ENCODE measurements at places on chromosomes 1 and 21. TPM values are rescaled to one million over a fixed set of nuclear protein-coding genes. Genes with fewer than 3 reads are reported as not detected.

DNA sequence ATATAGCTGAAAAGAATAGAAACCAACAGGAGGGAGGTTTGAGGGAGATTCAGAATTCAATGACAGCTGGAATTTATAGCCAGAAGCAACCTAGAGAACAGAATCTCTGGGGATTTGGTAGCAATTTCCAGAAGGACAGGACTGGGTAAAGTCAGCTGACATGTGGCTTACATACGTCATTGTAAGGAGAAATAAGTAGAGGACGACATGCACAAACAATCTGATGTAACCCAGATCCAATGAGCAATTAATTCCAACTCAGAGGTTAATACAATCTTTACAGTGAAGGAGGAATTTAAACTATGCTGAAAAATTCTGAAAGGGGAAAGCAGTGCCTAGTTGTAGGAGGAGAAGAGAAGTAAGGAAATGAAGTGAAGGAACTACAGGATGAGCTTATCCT is 383.9 kb downstream of the PTBP2 start:
- H3K27ac ChIP-seq, result no peak overlapping the region
- DNase-seq, result no peak
- H3K27me3 ChIP-seq, result no peaks in the 10 kb centered on the region

- no peak overlapping the region for H3K4me3 ChIP-seq
- H3K27ac ChIP-seq, result no peak overlapping the region
- H3K4me1 ChIP-seq, result no peaks in the 10 kb centered on the region
- DNase-seq, result no peak
- no peaks in the 10 kb centered on the region for H3K27me3 ChIP-seq
Observed at GRCh38 chr1:6996371-6996770, 211.1 kb downstream of the CAMTA1 start.

The TBX19 gene
- total RNA-seq, result 3.5 TPM

The PLA2G5 gene
- total RNA-seq, result 4.9 TPM

- H3K4me1 ChIP-seq, result no peaks in the 10 kb centered on the region
- no peak overlapping the region for H3K4me3 ChIP-seq
- no peak overlapping the region for H3K27ac ChIP-seq
- no peak for DNase-seq
Observed at GRCh38 chr1:153683854-153684253, 5.4 kb downstream of the NPR1 start.

The SEC16B gene
- 2.2 TPM for total RNA-seq

The IL10 gene
- 0.67 TPM for total RNA-seq

The ZNF683 gene
- total RNA-seq, result 1.1 TPM

The IKBKE gene
- total RNA-seq, result 8.5 TPM

- H3K27ac ChIP-seq, result no peak overlapping the region
- no peaks in the 10 kb centered on the region for H3K4me1 ChIP-seq
- no peak overlapping the region for H3K4me3 ChIP-seq
- peaks cover 2% of the 10 kb centered on the region for H3K27me3 ChIP-seq
Observed at GRCh38 chr1:152654110-152654509, 9.1 kb upstream of the LCE2D start.
